ENCODE measurements at places on chromosomes 7 and 10.

DNA sequence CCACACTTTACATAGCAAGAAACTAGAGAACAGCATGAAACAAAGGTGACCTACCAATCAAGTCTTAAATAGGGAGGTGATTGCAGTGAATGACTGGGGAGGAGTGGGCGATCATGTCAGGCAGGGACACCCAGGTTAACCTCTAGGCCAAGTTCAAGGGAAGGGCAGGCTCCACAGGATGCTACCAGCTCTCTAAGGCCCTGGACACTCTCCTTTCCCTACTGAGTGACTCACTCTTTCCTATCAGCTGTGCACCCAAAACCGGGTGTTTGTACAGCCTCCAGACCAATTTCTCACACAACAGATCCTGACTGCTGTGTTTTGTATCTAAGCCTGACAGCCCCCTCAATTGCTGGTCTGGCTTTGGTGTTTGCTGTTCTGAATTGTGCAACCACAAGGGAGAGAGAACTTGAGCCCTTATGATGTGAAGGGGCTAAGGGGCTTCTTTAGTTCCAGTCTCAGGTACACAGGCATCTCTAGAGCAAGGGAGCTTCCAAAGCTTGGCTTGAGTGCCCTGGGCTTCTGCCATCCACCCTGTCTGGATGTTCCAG lies 107.8 kb downstream of the TBXAS1 start:
- peak; percentile 26 for DNase-seq

DNA sequence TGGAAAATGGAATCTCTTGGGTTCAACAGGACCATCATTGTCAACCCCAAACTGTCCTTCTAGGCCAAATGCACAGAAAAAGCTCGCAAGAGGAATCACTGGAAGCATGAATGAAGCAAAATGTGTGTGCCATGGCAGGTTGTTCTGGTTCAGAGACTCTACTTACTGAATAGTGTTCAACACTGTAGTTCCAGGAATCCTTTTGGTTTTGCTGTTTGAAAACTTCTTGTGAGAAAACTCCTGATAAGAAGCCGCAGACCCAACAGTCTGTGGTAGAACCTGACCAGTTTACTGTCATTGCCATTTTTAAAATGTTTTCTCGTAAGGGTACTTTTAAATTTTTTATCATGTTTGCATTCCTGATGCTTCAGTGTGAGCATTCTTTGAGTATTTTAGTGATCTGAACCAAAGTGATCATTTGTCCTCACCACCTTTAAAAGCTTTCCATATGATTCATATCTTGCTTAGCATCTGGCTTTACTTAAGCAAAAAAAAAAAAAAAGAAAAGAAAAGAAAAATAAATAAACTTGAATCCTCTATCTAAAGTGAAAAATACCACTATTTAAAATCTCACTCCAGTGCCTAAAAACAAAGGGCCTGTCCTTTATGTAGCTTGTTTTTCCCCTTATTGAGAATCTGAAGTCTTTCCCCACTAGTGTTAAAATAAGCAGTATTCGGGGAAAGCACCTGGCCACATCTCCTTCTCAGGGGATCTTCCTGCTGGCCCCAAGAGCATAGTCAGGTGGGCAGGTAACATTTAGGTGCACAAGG lies 92.4 kb downstream of the WNT2 start:
- DNase-seq: peak; percentile 95

GRCh38 chr7:77991656-77992055 lies 193.1 kb downstream of the PHTF2 start:
- DNase-seq: no peak

GRCh38 chr10:31650010-31650409 lies 278.6 kb downstream of the ARHGAP12 start:
- DNase-seq: peak; percentile 57

- no peak for DNase-seq
Measured at GRCh38 chr7:116209561-116210070, 723 bp upstream of the TES start.

- no peak for DNase-seq
Measured at GRCh38 chr7:128307061-128307460, 36.6 kb downstream of the RBM28 start.

DNA sequence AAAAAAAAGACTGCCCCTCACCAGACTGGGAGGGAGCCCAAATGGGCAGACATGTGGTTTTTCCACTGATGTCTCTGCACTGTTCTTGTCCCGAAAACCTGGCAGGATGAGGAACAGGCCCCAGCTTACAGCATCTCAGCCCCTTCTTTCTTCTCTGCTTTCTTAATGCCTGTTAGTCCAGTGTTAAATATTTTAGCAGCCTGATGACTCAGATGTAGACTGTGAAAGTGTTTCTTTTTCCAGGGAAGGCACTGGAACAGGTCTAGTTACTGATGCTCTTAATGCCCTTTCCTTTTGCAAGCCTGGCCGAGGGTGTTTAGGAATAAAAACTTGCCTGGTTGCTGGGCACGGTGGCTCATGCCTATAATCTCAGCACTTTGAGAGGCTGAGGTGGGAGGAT lies 107.7 kb downstream of the TACC2 start:
- DNase-seq: no peak

DNA sequence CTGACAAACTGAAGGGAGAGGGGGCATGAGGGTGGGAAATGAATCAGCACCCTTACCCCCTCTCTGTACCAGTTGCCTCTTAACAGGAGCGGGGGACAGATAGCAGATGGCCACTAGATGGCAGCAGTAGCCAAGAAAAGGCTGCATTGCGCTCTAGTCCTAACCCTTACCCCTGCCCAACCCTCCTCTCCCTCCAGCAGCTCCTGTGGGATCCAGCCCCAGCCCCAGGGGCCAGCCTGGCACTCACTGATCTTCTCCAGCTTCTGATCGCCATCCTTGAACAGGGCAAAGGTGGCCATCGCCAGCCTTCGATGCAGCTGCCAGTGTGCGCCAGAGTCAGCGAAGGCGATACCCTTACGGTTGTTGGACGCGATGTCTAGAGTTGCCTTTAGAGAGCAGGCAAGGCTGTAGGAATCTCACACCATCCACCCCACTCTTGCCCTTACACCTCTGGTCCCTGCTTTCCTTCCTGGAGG lies 2.2 kb downstream of the CYP17A1 start:
- no peak for DNase-seq

DNA sequence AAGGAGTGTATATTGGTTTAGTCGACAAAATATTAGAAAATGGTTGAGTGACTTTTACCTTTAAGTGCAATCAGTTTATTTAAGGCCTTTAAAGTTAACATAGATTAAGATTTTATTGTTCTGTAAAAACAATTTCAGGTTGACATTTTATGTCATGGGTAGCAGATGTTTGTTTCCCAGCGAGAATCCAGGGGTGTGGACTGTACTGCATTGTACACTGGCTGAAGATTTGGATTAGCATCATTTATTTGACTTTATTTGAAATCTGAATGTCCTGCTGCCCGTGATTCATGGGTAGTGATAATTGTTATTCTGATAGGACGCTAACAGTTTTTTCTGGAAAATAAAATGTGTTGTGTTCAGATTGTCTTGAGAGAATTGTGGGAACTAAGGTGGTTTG lies 39.3 kb downstream of the RBM33 start:
- DNase-seq: no peak

DNA sequence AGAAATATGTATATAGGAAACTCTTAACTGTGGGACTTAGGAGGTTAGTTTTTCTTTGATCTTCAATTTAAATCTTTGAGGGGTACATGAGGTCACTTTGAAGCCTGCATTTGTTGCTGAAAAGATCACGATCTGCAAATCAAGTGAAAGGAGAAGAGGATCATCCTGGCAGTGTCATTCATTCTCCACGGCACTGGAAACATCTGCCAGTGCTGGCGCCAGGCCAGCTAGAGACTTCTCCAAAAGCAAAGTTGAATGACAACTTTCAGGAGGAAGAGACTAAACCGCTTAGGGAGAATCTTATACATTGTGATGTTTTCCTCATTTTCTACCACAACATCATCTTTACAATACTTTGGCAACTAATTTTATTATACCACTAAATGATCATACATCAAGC lies 42.5 kb downstream of the MRC1 start:
- no peak for DNase-seq

- no peak for DNase-seq
Measured at GRCh38 chr7:50317221-50317678, 12.7 kb downstream of the IKZF1 start.

DNA sequence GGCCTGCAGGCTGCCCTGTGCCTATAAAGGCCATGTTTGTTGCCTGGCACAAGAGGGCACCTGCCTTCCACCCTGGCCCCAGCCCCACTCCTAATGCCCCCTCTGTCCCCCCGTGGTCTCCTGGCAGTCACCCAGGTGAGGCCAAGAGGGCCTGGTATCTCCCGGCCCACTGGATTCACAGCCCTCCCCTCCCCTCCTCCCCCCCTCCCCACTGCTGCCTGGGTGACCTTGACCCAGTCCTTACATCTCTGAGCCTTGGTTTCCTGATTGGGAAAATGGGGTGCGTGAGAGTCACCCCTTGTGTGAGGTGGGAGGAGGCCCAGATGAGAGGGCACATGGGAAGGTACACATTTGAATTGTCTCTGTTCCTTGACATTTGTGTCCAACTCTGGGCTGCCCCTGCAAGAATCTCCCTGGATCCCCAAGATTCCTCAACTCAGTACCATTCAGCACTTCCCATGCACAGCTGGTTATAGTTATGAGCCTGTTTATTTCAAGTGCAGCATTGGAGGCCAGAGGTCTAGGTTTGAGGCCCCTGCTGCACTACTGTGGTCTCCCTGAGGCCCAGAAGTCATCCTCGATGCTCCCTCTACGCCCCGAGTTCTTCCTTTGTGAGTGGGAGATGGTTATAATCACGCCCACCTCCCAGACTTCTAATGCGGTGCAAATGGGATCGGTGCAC lies 58.9 kb downstream of the TMEM270 start:
- no peak for DNase-seq

DNA sequence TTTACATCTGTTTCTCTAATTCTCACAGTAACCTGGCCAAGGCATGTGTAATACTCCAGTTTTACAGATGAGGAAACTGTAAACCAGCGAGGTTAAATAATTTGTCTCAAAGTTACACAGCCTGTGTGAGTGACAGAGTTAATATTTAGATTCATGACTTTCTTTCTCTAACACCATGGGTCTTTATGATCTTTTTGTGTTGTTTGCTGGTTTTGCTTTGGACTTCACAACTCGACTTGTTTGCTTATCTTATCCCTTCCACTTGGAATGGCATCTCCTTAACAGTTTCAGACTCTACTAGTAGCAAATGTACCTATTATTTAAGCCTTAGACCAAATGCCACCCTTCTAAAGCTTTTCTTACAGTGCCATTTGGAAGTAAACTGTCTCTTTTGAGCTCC lies 34.4 kb downstream of the MXI1 start:
- DNase-seq: no peak

DNA sequence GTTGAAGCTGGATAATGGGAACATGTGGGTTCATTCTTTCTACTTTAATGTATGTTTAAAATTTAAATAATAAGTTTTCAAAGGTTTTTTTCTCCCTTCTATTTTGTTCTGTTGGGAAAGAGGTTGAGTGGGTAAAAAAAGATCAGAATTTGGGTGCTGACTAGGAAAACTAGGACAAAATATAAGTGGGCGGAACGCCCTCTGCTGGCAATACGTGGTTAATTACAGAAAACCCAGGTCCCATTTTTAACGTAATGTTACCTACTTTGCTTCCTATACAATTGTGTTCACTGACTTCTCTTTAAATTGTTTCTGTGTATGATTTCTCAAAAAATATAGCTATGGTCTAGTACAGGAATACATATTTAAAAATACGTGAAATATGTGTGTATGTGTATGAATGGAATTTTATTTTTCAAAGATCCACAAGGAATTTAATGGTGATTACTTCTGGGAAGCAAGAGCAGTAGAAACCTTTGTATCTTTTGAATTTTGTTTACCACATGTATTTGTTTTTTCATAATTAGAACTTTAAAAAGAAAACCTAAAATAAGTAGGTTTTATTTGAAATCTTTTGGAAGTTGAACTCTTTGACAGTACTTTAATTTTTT lies 8.7 kb downstream of the ECD start:
- no peak for DNase-seq

DNA sequence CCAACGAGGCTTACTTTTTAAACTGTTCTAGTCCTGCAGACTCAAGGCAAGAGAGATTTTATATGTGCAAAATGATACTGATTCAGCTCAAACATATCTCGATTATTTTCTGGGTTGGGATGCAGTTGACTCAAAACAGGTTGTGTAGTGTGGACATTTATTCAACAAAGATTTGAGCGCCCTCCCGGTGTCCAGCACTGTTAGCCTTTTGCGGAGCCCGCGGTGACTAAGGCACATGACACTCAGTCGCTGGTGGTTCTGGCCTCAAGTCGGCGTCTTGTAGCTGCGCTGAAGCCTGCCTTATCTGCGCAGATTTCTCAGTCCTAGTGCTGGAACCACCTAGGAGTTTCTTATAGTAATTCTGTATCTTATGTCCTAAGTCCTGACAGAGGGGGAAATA lies 938 bp upstream of the CADPS2 start:
- DNase-seq: no peak

- no peak for DNase-seq
Measured at GRCh38 chr7:84495128-84495527, 300.5 kb upstream of the SEMA3A start.

DNA sequence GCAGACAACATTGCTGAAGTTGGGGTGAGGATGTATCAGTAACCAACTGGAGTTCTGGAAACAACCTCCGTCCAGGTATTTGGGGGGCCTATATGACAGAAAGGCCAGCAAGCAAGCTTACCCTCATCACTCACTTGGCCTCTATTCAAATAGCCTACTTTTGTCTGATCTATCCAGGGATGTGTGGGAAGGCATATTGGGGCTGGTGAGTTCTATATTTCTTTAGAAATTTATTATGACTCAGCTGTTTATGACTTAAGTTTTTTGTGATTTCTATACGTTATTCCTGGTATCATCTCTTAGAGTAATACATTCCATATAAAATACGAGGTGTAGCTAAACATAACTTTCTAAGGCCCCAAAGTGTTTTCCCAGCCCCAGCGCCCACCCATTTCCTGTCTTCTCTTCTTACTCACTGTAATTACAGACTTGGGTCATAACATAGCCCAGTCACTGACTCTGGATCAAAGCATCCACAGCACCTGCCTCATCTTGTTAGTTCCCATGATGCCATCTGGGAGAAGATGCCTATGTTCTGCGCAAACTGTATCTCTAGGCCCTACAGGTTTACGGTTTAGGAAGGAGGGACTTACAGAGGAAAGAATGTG lies 18.1 kb downstream of the GARS1 start:
- peak; percentile 19 for DNase-seq

GRCh38 chr10:14688606-14689005 lies 86.1 kb downstream of the FAM107B start:
- no peak for DNase-seq

- no peak for DNase-seq
Measured at GRCh38 chr7:126495001-126495400, 757.7 kb downstream of the GRM8 start.

- no peak for DNase-seq
Measured at GRCh38 chr10:49601857-49602256, 8.3 kb upstream of the SLC18A3 start.

DNA sequence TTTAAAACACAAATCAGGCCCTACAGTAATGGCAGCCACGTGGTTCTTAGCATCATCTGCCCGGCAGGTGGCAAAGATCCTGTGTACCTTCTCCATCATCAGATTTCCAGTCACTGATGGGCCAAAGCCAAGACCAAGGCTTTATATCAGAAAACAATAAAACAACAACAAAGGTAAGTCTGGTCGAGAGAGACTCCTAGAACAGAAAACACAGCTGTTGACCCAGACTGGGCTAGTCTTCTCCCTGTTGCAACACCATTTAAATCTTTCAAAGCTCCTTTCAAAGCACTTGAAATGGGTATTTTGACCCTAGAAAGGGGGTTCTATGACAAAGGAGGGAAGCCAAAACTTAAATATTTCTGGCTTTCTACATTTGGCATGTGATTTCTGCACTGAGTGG lies 285.6 kb downstream of the IPMK start:
- no peak for DNase-seq

- DNase-seq: no peak
Measured at GRCh38 chr7:2754912-2755311, 66.9 kb downstream of the AMZ1 start.

- DNase-seq: no peak
Measured at GRCh38 chr7:8585591-8585990, 152.2 kb downstream of the NXPH1 start.
